ENCODE measurements at places on chromosomes 3 and 15.

- DNase-seq = no peak
Observed at GRCh38 chr15:36301947-36302346, 277.5 kb upstream of the CDIN1 start.

GRCh38 chr3:94612631-94613030 is 549.8 kb downstream of the NSUN3 start:
- no peak for DNase-seq

DNA sequence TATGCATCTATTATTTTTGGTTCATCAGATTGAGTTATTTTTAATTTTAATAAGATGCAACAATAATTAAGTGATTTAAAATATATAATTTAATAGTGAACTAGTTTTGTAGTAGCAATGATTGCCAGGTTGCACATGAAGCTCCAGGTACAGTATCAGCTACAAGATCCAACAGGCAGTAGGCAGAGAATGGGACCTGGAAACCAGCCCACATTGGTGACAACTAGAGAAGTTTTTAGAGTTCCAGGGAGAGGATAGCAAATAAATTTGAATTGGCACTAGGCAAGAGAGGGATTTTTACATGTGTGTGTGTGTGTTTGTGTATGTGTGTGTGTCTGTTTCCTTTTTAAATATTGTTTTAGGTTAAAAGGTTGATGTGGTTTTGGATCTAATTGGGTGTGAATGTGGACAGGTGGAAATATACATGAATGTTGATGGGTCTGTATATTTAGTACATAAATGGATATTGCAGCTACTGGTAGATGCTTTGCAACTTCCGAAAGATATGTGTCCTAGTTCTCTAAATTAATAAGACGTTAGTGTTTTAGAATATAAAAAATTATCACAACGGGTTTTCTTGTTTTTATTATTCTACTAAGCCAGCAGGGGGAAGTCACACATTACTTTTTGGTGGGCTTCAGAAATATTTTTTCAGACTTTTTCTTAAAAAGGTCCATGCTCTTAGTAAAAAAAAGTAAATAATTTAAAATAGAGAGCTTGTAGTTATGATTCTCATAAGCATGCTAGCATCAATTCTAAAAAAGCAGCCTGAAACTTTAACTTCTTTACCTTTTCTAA is 110.1 kb upstream of the GBE1 start:
- DNase-seq = no peak

DNA sequence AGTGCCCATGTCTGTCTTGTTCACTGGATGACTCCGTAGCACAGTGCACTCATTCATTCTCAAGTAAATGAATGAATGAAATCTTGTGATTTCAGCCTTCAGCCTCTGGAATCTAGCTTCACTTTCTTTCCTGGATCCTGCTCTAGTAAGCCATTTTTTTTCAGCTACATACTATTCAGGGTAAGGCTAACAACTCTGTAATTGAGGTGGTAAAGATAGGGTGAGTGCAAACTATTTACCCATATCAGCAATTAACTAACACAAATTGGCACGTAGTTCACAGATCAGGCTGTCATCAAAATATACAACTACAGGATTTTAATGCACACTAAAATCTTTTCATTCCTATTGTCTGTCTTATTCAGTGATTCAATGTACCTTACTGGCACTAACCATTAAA is 195.1 kb upstream of the SLC2A2 start:
- no peak for DNase-seq

DNA sequence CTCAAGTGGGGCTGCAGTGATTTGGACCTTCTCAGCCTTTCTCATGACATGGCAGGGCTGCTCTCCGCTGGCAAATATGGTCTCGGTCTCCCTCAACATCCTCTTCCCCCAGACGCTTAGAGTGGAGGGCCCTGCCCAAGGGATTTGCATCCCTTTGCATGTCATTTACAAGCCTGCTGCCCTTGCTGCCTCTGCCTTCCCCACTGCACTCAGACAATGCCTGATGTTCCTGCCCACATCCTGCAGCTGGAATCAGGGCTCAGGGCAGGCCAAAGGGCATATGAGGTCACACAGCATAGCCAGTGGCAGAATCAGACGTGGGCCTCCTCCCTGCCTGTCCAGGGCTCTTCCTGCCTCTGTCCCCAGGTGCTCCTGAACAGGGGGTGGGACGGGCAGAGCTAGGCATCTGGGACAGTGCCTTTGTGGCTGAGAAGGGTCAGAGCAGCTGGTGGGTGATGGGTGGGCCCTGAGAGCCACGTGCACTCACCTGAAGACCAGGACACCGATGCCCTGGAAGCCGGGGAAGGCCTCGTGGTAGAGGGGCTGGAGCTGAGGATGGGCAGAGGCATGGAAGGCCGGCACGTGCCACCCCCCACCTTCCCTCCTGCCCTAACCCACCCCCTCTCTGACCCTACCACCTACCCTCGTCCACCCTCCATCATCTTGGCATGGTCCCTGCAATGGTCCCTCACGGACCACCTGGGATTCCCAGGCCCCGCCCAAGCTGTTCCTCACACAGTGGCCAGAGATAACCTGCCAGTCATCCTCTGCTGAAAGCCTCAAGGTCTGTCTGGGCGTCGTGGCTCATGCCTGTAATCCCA is 27.4 kb upstream of the GOLGA6C start:
- no peak for DNase-seq

- DNase-seq = no peak
Observed at GRCh38 chr3:128655531-128655930, 4.9 kb upstream of the RPN1 start.

- DNase-seq = no peak
Observed at GRCh38 chr15:45497261-45497660, 25.3 kb downstream of the SLC30A4 start.

DNA sequence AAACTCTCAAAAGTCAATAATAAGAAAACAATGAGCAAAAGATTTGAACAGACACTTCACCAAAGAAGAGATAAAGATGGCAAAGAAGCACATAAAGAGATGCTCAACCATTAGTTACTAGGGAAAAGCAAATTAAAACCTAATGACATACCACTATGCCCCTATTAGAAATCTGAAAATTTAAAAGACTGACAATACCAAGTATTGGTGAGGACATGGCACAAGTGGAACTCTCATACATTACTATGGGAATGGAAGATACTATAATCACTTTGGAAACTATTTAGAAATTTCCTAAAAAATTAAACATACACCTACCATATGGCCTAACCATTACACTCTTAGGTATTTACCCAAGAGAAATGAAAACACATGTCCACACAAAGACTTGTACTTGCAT is 35.2 kb upstream of the LAMP3 start:
- no peak for DNase-seq

DNA sequence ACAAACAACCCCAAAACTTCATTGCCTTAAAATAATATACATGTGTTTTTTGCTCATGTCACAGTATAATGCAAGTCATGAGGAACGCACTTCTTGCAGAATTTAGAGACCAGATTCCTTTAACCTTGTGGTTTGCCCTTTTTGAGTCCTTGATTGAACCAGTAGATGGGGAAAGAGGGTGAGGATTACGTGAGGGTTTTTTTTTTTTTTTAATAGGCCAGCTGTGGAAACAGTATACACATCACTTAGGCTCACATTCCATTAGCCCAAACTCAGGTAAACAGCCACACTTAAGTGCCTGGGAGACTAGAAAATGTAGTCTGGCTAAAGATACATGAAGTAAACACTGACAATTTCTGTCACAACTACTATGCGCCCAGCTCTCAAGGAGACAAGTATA is 114.9 kb upstream of the MLF1 start:
- no peak for DNase-seq

DNA sequence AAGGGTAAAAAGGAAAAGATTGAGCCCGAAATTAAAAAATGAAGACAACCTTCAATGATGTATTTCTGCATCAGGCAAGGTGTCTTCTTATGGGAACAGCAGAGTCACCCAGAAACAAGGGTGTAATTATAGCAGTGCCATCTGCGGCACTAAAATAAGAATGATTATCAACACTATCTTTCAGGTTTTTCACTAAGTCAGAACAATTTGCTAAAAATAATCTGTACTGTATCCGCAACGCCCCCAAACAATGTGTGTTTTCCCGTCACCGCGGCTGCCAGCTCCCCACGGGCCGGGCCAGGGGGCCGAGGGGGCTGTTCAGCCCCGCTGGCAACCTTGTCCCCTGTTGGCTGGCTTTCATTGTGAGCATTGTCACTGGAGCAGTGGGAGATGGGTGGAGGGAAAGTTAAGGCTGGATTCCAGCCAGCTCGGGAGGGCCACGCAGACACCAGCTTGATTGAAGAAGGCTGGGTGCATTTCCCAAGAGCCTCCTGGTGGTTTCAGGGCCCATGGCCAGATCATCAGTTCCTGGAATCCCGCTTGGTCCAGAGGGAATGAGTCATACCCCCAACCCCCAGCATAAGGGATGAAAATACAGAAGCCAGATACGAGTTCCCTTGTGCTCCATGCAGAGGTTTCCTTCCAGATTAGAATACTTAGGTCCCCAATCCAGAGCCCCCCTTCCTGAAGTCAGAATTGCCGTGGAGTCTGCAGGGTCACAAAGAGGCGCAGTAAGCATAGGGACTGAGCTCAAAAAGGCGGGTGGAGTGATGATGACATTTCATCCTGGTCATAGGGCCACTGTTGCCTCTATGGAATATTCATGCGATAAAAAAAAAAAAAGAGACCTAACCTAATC is 90.2 kb upstream of the KLF13 start:
- no peak for DNase-seq

GRCh38 chr3:59753808-59754450 is 704.1 kb upstream of the CFAP20DC start:
- DNase-seq = no peak

DNA sequence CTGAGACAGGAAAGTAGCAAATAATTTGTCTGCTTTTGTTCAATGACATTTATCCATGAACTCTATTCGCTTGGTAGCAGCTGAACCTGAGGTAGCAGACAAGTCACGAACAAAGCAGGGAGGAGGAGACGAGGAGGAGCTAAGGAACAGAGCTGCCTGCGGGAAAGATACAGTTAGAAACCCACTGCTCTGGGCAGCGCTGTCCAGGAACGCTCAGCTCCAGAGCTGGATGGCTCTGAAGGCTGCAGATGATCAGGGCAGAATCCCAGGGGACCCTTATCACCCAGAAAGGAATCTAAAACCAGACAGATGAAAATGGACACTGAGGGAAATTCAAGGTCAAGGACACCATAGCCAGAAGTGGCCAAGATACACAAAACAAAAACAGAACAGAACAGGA is 257.8 kb downstream of the CD47 start:
- no peak for DNase-seq

DNA sequence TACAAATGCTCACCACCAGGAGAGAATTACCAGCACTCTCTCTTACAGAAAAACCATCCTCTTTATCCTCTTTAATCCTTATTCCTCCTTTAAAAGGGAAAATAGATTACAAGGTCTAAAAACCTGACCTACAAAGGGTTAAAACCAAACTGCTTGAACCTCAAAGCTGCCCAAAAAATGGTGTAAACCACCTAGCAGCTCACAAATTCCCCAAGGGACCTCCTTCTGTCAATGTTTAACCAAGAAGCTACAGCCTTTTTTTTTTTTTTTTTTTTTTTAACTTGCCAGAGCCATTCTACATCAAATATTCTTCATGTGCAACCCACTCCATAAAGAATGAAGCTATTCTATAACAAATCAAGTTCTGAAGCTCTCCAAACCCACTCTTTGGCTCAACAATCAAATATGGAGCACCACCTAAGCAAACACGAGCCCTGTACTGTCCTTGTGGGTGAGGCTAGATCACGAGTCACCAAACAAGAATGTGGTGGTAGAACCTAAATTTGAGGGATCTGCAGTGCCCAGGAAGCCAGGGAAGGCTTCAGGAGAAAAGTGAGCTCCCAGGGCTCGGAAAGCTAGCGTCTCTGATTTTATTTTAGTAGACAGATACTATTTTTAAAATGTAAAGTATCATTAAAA is 20.1 kb downstream of the OSBPL10 start:
- DNase-seq = no peak

DNA sequence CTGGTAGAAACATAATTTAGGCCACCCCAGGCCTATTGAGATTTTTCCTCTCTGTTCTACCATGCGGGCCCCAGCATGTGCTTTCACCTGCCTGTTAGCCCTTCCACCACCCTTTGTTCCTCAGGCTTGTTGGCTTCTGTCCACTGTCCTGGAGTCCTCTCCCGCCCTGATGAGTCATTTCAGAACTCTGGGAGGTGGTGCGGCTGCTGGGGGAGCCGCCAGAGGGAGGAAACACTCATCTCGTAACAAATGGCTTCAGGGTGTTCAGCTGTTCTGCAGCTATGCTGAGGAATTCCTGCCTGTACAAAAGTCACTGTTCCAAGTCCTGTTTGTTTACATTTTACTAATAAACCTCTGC is 36.3 kb downstream of the LRTM1 start:
- no peak for DNase-seq
